ENCODE measurements at places on chromosomes 12 and 14.
A peak's percentile ranks its signal among the peaks of the same experiment; 100 is the strongest.

- no peak for DNase-seq
These were observed 424.3 kb downstream of the NPAS3 start for GRCh38 chr14:33362934-33363333.

DNA sequence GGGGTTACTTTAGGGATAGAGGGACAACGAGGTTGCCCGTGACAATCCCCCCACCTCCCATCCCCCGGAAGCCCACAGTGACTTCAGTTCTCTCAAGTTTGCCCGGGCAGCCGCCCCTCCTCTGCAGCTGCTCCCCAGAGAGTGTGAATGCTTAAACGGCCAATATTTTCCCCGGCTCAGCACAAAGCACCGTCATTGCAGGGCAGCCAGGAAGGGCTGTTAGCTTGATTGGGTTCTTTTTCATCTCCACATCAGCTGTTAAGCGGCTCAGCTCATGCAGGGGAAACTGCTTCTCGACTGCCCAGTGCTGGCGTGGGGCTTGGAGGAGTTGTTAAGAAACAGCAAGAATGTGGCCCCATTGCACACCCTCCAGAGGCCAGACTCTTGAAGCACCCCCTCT is 120.5 kb upstream of the NCOR2 start:
- DNase-seq = no peak

DNA sequence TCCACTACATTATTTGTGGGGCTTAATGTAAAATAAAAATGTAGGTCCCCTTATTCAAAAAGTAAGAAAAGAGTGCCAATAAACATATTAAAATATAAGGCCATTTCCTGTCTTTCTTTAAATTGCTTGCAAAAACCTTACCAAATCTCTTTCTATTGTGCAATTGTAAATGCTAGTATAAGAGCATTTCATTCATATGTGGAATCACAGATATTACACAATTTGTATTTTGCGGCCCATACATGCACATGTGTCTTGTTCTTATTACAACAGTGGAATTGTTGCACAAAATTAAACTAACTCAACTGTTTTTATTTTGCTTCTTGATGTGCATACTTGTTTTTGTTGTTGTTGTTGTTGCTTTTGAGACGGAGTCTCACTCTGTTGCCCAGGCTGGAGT is 20.1 kb upstream of the CRADD start:
- DNase-seq = no peak

DNA sequence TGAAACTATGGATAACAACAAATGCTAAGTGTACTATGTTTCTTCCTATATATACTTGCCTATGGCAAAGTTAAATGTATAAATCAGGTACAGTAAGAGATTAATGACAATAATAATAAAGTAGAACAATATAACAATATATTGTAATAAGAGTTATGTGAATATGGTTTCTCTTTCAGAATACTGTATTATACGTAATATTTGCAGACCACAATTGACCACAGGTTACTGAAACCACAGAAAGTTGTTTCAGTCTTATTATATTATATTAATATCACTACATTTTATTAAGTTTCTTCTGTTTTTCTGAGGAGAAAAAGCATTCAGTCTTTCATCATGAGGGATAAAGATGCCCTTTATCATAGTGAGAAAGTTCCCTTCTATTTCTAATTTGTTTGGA is 131.2 kb downstream of the EML1 start:
- no peak for DNase-seq

- DNase-seq = no peak
These were observed 13.5 kb downstream of the HIP1R start for GRCh38 chr12:122848471-122849351.

- DNase-seq = no peak
These were observed 13.4 kb downstream of the GMFB start for GRCh38 chr14:54475187-54475899.

- no peak for DNase-seq
These were observed 41.8 kb upstream of the PTPRR start for GRCh38 chr12:70962226-70962794.

DNA sequence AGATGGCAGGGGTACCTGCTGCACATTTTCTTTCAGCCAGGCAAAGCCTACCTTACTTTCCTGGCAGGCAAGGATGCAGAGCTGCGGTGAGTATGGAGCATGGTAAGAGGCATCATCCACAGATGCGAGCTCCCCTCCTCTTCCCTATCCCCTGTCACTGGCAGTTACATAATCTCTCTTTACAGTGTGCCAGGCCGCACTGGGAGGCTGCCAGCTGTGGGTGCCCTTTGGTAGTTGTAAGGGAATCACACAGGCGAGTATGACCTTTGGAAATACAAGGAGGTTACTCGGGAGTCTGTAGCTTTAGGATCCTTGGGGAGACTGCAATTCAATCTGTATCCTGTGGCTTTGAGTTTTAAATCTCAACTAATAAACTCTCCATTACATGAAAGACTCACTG is 132.5 kb downstream of the KTN1 start:
- DNase-seq = no peak

GRCh38 chr12:69649529-69649928 is 38.8 kb upstream of the LRRC10 start:
- DNase-seq = no peak

DNA sequence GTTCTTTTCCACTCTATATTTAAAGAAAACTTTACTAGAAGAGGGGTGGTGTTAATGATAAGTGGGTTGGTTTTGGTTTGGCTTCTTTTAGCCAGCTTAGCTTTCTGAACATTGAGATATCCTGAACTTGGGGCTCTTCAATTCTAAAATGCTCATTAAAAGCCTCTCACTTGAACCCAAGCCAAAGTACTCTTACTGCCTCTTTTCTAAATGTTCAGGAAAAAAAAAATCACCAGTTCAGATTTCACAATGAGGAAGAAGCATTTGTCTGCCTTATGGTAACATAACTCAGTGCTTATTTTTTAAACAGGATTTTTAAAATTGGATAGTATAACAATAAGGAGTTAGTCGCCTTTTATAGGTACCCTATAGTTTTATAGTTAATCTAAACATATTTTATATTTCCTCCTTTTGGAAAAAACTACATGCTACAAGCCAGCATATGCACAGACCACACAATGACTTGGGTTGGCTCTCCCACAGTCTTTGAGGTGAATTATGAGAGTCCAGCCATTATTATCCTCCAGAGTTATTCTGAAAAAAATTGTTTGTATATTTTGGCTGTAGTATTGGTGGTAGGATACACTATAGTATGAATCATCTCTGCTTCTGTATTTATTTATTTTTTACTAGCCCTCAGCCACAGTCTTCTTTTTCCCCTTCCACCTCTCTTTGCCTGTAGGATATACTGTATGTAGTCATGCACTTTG is 195.5 kb upstream of the TMPO start:
- DNase-seq = no peak

- DNase-seq = no peak
These were observed 13.7 kb downstream of the DHX37 start for GRCh38 chr12:124975276-124975675.

DNA sequence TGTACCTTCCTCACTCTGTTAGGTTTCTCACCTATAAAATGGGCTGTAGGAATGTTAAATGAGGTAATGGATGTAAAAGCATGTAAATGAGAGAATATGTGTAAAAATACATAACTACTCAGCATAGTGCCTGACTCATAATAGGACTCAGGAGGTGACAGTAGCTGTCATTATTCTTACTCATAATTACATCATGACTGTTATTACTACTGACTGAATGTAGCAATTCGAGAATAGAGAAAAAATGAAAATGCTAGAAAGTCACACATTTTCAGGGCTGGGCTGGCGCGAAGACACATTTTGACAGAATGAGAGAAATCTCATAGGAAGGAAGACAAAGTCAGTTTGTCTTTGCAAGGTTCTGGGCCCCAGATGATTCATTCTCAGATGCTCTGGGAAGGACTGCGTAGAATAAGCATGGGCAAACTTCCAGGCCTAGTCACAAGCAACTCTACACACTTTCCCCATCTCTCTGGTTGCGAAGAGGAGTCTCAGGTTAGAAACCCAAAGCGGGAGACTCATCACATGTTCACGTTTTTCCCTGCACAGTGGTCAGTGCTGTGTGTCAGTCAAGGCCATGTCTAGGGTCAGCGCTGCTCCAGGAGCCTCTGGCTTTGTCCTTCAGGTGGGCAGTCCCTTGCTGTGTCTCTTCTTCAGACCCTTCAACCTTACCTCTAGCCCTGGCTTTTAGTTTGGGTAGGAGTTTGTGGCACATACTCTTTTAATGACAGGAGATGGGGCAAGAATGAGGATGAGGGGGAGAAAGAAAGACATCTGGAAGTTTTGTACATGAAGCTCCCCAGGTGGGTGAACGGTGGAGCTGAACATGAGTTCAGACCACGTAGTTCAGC is 8.4 kb downstream of the GPRC5A start:
- DNase-seq = no peak

GRCh38 chr12:91381309-91381804 is 198.7 kb upstream of the DCN start:
- peak; percentile 77 for DNase-seq

GRCh38 chr14:95052016-95052585 is 105.2 kb downstream of the DICER1 start:
- DNase-seq = no peak

- DNase-seq = no peak
These were observed 456.9 kb downstream of the NRXN3 start for GRCh38 chr14:78627114-78627513.

GRCh38 chr14:99791476-99792209 is 1.6 kb upstream of the EML1 start:
- no peak for DNase-seq

DNA sequence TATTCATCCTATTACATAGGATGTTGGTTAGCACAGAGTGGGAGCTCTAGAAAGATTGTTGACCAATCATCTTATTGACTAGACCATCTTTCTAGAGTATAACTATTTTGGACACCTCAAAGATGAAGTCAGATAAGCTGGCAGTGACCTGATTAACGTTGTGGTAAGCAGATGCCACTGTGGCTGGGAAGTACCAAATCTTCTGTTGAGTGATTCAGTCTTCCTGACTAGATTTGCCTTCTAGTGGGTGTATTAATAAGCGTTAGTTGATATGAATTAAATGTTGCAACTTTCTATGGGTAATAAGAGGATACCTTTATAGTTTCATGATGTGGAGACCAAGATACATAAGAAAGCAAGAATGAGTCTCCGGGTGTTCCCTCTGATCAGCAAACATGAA is 51.2 kb upstream of the HELB start:
- DNase-seq = no peak

DNA sequence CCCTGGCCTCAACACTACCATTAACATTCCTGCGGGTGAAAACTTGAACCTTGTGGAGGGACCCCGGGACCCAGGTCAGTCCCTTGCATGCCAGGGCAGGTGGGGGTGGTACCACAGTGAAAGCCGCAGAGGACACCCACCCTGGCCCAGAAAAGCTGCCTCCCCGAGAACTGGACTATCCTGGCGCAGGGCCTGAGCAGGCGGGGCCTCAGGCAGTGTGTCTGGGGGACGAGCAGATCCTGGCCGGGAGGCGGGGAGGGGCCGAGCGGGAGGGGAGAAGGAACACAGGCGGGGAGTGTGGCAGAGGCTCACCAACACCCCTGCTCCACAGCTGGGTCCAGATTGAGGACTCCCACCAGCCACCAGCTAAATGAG is 10.0 kb downstream of the AHNAK2 start:
- DNase-seq = no peak

- no peak for DNase-seq
These were observed 787 bp downstream of the KCNH3 start for GRCh38 chr12:49539406-49540228.

DNA sequence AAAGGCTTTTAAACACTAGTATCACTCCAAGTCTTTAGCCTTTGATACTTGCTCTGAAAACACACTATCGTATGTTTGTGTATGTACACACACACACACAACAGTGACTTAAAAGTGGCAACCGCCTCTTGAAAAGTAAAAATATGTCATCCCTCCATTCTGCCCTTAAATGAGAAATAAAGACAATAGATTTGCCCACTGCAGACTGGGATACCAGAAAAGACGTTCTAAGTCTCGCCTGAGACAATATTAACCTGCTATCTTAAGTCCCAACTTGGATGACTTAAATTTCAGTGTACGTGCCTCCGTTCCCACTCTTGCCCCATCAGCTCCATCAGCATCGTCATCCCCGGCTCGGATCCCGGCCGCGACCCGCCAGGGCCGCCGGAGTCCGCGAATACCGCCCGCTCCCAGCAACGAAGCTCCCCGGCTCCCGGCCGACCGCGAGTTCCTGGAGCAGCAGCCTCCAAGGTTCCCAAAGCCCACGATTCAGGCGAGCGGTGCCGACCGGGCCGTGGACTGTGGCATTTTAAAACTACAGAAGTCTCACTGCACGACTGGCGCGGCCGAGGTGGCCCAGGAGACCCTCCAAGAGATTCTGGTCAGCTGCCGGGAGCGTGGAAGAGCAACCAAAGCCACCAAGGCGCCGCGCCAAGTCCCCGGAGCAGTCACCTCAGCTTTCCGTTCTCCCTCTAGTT is 2.8 kb upstream of the ARID2 start:
- DNase-seq = peak; percentile 21

DNA sequence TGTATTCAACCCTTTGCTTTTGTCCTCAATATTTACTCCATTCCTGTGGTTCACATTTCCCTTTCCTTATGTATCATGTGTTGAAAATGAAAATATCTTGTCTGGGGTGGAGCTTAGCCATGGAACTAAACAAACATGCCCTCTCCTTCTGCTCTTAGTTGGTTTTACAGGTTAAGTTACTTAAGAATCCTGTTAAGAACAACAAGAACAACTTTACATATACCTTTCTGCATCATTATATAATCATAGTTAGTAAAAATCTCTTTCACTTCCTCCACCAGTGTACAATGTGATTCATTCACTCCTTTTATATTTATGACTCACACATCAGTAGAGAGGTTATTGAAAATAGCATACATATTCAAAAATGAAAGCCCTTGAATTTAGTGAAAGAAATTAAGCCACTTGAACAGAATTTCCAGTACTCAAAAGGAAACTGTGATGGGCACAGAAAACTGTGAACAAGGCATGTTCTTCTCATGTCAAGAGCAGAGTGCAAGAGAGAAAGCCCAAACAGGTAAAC is 307.7 kb downstream of the CCDC91 start:
- no peak for DNase-seq

DNA sequence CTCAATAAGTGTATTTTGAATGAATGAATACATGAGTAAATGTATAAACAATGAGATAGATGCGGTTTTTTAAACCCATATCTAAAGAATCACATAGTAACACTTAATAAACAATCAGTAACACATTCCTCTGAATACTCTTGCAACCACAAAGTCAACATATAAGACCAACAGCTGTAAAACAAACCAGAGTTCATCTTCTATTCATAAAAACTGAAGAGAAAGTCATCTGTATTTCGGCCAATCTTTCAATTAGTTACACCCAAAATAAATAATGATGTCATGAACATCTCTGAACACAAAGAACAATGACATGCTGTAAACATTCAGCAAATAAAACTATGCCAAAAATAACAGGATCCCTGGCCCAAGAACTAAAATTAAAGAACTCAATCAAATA is 47.2 kb downstream of the ARMH4 start:
- DNase-seq = no peak
